ENCODE measurements at places on chromosomes 5 and 9.

DNA sequence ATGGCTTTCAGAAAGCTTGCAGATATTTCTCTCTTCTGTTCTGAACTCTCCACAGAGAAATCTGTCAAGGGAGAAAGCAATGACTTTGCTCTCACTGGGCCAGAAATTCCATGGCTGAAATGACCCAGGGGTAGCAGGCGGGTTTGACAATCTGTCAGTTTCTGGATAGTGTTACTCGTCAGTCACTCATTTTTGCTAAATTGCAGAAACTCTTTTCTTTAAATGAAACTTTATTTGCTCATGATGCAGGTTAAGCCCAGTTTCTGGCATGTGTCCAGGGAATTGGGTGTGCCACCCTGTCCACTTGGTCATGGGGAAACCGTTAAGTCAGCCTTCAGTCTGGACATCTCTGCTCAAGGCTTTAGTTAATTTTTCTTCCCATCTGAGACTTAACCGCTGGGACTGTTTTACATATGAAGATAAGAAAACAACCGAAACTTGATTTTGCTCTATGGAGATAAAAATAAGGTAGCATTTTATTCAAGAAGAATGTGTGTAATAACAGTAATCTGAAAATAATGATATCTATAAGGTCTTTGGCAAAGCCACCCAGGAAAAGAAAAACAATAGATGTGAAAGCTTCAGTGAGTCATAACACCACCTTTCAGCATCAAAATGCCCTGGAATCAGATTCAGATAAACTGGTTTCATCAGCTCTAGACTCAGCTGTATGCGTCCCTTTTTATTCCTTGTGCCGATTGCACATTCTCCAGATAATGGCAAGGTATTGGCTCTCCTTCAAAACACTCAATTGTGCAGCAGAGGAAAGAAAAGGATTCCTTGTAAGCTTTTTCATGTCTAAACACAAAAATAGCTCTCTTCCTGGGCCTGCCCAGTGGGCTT lies 308.3 kb downstream of the ZSWIM6 start:
- no peak for DNase-seq

DNA sequence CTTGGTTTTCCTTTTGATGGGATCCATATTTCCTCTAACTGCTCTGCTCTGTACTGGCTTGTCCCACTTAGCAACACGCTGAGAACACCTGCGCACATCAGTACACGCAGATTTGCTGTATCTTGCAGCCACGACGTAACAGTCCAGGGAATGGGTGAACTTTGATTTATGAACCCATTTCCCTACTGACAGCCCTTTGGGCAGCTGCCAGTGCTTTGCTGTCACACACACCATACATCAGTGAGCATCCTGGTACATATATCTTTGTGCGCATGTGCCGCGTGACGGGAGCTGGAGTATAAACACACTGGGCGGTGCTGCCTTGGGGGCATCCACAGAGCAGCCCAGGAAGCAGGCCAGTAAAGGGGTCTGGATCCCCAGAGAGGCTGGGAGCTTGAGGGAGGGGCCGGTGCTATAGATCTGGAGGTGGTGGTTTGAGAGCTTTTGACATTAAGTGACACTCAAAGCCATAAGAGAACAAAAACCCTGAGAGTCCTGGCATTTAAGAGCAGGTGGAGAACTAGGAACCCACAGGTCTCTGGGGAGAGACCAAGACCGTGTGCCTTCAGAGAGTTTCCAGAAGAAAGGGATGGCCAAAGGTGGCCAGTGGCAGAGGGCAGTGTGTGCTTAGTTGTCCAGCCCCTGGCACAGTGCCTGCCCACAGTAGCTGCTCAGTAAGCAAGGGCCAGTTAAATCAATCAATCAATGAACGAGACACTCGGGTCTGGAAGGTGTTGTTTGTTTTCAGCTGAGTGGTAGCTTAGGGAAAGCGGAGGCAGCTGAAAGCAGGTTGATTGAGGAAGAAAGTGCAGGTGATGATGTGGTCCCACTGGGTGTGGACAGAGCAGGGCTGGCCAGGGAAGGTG lies 53.7 kb downstream of the LMX1B start:
- DNase-seq = no peak

GRCh38 chr9:93137362-93137761 lies 3.3 kb upstream of the NINJ1 start:
- DNase-seq = no peak

- no peak for DNase-seq
Observed at GRCh38 chr9:35510383-35510753, 20.5 kb downstream of the RUSC2 start.

DNA sequence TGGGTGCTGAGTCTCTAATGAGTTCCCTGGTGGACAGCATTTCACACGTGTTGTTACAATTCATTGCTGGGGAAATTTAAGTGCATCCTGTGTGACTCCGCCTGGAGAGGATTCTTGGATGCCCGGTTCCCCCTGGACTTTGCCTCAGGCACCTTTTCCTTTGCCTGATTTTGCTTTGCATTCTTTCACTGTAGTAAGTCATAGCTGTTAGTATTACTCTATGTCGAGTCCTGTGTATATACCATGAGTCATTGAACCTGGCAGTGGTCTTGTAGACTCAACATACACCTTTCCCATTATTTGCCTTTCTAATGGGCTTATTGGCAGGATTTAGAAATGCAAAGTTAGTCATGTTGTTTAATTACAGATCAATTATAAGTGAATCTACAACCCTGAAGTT lies 81.9 kb upstream of the DHFR start:
- no peak for DNase-seq

DNA sequence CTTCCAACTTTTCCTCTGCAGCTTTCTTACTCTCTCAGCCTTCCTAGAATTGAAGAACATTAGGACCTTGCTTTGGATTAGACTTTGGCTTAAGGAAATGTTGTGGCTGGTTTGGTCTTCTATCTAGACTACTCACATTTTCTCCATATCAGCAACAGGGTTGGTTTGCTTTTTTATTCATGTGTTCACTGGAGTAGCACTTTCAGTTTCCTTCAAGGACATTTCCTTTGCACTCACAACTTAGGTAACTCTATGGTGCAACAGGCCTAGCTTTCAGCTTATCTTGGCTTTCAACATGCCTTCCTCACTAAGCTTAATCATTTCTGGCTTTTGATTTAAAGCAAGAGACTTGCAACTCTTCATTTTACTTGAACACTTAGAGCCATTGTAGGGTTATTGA lies 153.1 kb downstream of the CCDC192 start:
- DNase-seq = no peak

- no peak for DNase-seq
Observed at GRCh38 chr5:11319836-11320580, 559.0 kb upstream of the DAP start.

DNA sequence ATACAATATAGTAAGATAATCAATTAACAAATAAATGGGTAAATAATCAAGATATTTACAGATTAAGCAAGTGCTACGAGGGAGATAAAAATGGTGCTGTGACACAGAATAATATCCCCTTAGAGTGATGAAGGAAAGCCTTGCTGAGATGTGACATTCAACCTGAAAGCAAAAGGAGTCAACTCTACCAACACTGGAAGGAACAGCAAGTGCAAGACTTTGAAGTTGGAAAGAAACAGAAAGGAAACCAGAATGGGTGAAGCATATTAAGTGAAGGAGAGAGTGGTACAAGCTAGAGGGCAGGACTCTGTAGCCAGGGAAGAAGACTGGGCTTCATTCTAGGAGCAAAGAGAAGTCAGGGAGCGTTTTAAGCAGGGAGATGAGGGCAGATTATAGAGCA lies 12.2 kb upstream of the MEGF9 start:
- no peak for DNase-seq

- no peak for DNase-seq
Observed at GRCh38 chr9:128068386-128069205, 564 bp downstream of the SLC25A25 start.

GRCh38 chr9:93091056-93091452 lies 5.0 kb upstream of the CARD19 start:
- DNase-seq = no peak

DNA sequence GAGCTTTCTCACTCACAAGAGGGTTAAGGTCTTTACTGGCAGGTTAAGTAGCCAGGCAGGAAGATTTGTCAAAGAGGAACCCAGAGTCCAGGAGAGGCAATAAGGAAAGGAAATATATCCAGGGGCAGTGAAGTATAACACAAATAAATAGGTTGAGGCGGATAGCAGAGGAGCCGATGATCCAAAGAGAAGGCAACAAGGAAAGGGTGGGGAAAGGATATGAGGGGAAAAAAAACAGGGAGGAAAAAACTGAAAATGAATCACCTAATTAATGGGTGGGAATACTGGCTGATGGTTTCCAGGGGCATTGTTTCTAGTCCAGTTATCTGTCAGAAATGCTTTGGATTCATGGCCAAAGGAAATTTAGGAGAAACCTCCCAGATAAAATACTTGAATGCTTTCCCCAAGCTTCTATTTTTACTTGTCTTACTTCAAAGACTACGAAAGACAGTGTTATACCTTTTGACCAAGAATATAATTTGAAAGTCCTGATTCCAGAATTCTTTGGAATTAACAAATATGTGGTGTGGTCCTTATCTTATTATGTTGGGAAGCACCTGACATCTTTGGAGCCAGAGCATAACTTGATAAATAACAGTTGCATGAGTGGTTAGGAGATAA lies 146.5 kb downstream of the AOPEP start:
- DNase-seq = no peak

- no peak for DNase-seq
Observed at GRCh38 chr5:78755822-78756429, 107.4 kb upstream of the LHFPL2 start.

DNA sequence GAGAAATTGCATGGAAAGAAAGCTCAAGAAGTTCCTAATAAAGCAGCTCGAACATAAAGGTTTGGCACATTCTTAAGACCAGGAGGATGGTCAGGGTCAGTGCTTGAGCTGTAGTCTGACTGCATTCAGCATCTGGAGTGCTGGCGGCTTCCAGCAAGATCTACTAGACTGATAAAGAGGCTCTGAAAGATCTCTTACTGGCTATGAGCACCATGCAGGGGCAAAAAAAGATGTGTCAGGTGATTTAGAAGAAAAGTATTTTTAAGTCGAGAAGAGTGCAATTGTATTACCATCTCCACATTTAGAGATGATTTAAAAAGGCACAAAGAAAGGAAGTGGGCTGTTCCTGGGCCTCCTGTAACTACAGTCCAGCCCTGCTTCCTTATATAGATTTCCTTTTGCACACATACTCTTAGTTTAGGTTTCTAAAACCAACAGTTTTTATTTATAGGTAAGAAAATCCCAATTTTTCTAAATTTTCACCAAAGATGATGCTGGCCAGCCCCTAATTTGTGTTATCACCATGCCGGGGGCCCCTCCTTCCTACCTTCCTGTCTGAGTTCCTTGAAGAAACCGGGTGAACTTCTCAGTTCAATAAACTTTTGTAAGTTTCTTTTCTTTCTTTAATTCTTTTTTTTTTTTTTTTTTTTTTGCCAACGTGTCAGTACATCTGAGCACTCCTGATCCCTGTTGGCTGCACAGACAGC lies 65.9 kb upstream of the PLPP1 start:
- peak; percentile 39 for DNase-seq

GRCh38 chr5:55817030-55817429 lies 34.1 kb upstream of the IL31RA start:
- DNase-seq = no peak

All from GM20000 (cell line).